ENCODE measurements at places on chromosomes 7 and 10.
A peak's percentile ranks its signal among the peaks of the same experiment; 100 is the strongest.

DNA sequence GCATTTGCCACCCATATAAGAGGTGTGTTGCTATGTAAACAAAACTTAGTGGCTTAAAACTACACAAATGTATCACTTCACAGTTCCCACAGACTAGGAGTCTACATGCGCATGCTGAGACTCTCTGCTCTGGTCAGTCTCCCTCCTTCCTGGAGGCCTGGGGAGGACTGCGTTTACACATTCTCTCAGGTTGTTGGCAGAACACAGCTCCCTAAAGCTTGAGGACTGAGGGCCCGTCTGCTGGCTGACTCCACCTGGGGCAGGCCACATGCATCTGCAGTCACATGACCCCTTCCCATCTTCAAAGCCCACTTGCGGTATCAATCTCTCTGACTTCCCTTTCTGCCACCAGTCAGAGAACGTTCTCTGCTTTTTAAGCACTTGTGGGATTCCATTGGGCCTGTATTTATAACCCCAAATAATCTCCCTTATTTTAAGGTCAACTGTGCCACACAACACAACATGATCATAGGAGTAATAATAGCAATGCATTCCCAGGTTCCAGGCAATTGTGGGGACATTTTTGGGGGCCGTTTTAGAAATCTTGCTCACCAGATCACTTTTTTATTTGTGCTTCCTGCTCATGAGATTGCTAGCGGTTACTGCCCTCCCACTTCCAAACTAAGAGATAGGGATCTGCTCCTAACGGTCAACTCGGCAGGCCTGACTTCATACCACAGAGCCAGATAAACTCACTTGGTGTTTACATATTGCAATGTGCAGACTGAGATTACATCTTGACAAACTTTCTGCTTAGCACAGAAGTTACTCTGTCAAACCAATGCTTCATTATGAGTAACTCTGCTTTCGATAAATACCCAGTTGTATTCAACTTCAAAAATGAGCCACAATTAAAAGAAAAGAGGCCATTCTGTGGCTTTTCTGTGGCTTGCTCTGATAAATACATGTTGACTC lies 96.3 kb downstream of the ALOX5 start:
- DNase-seq, result peak; percentile 19

- no peak for DNase-seq
Measured at GRCh38 chr10:89309156-89310055, 7.6 kb downstream of the IFIT2 start.

DNA sequence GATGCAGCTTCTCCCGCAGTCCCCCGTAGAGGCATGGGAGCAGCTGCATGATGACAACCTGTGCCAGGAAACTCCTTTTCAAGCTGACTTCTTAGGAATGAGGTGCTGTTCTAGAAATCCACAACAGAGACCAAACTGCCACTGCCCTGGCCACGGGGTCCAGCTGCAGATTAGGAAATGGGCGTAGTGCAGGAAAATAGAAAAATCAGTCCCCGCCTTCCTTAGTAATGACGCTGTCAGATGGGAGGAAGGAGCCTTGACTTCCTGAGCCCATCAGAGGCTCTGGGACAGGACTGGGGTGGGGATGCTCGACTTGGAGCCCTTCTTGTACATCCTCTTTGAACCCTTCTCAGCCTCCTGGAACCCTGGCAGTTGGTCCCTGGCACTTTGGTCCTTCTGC lies 227.8 kb upstream of the GRB10 start:
- no peak for DNase-seq

- DNase-seq, result no peak
Measured at GRCh38 chr7:107563081-107563774, 492 bp downstream of the COG5 start.

- DNase-seq, result no peak
Measured at GRCh38 chr10:46522295-46523118, 34.0 kb downstream of the GPRIN2 start.

GRCh38 chr7:121520911-121521310 lies 124.8 kb upstream of the FAM3C start:
- DNase-seq, result no peak

- DNase-seq, result no peak
Measured at GRCh38 chr7:1696671-1697498, 26.8 kb downstream of the ELFN1 start.

DNA sequence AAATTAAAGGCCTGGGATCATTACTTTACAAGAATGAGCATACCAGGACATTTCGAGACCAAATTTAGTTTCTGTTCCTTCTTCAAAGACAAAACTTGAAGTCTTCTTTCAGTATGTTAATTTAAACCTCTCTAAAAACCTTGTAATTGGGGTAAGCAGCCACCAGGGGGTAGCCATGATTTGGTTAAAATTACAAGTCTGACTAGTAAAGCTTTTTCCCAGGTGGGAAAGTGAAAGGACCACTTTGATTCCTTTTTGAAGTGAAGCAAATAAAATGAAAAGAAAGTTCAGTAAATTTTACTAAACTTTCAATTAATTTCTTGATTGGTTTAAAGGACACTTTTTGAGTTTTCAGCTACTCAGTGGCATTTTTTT lies 294.3 kb downstream of the BBS9 start:
- no peak for DNase-seq

- no peak for DNase-seq
Measured at GRCh38 chr7:17802056-17802455, 138.2 kb downstream of the SNX13 start.

GRCh38 chr7:36686499-36686898 lies 37.8 kb downstream of the AOAH start:
- no peak for DNase-seq

DNA sequence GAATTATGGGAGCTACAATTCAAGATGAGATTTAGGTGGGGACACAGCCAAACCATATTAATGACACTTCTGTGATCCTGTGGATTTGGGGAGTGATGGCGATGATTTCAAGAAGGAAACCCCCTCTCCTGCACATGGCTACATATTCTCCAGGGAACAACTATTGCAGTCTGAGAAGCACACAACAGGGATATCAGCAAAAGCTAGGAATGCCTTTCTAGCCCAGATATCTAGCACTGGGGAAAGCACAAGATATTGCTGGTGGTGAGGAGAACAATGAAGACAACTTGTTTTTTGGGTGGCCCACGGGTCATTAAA lies 24.3 kb downstream of the EPDR1 start:
- DNase-seq, result no peak

DNA sequence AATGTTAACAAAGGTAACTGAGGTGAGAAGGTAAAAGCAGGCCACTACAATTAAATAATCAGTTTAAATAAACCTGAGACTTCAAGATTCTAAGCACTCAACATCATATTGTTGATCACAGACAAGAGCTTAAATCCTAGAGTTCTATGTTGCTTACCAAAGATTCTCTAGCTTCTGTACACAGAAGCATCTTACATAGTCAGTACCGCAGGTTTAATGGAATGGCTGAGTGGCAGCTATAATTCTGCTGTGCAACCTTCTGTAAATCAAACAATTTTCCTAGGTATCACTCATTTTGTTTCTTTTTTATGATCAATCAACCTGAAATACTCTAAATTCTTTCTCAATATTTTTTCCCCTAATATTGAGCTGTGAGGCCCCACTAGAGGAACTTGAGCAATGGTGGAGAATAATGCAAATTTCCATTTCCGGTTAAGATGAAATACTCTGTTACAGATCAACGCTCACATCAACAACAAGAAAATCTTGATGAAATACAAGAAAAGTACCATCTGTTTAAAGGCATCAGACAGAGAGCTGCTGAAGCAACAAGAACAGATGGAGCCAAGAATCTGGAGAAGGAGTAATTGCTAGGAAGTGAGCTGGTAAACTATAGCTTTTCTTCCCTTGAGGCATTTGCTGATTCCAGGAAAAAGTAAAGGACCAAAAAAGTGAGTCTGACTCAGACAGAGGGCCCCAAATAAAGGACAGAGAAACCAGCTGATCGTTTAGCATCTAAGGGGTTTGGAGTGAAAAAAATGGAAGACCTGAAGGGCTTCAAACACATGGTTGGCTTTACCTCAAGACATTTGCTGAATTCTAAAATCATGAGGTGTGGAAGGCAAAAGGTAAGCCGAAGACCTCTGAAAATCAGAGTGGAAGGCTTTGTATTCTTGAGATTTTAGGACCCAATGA lies 22.6 kb downstream of the PNPLA8 start:
- DNase-seq, result no peak

GRCh38 chr7:2567679-2568278 lies 9.0 kb downstream of the IQCE start:
- peak; percentile 66 for DNase-seq

GRCh38 chr7:8773518-8773917 lies 340.1 kb downstream of the NXPH1 start:
- DNase-seq, result no peak

DNA sequence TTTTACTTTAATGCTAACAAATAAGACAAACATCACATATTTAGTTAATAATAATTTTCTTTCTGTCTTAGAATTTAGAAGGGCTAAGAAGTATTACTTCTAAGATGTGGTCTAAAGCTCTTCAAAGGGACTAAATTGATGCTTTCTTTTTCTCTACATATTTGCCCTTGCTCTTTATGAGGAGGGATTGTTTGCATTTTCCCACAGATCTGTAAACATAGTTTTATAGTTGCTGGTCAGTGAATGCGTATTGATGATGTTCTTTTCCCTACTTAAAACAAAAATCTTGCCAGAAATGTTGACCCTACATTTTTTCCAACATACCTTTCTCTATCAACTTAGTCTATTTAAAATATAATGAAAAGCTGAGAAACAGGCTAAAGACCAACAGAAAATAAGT lies 372.4 kb upstream of the LRGUK start:
- DNase-seq, result no peak

- DNase-seq, result no peak
Measured at GRCh38 chr7:100515072-100515532, 23.9 kb upstream of the AGFG2 start.

GRCh38 chr7:33452805-33453502 lies 323.6 kb downstream of the BBS9 start:
- no peak for DNase-seq

GRCh38 chr10:76769582-76769981 lies 868.0 kb downstream of the KCNMA1 start:
- no peak for DNase-seq

DNA sequence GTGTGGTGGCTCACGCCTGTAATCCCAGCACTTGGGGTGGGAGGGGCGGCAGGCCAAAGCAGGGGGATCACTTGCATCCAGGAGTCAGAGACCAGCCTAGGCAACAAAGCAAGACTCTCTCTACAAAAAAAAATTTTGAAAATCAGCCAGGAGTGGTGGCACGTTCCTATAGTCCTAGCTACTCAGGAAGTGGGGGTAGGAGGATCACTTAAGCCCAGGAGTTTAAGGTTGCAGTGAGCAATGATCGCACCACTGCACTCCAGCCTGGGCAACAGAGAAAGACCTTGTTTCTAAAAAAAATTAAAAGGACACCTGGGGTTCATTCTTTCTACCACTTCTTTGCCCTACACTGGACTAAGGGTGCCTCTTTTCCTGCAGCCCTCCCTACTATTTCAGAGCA lies 15.1 kb downstream of the WAPL start:
- DNase-seq, result no peak

GRCh38 chr10:96678725-96679124 lies 41.6 kb downstream of the PIK3AP1 start:
- no peak for DNase-seq

DNA sequence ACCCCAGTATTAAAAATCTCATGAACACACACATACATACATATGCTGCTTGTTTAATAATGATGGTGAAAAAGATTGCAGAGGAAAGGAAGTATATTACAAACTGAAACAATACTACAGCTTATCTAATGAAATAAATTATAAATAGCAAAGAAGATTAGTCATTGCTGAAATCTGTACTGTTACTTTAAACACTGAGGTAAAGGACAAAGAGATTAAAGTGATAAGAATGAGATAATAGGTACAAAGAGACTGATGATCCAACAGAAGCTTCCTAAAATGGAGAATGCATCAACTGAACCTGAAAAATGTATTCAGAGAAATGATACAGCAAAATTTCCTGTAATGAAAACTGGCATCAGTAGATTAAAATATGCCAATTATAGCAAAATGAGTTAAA lies 91.5 kb upstream of the KCND2 start:
- DNase-seq, result no peak

- DNase-seq, result no peak
Measured at GRCh38 chr10:109835257-109835656, 88.1 kb downstream of the XPNPEP1 start.

- DNase-seq, result no peak
Measured at GRCh38 chr7:149859369-149859768, 14.4 kb upstream of the ATP6V0E2 start.

- DNase-seq, result no peak
Measured at GRCh38 chr7:113294750-113295149, 176.4 kb upstream of the SMIM30 start.

GRCh38 chr7:127886248-127886647 lies 145.0 kb downstream of the LRRC4 start:
- DNase-seq, result no peak

DNA sequence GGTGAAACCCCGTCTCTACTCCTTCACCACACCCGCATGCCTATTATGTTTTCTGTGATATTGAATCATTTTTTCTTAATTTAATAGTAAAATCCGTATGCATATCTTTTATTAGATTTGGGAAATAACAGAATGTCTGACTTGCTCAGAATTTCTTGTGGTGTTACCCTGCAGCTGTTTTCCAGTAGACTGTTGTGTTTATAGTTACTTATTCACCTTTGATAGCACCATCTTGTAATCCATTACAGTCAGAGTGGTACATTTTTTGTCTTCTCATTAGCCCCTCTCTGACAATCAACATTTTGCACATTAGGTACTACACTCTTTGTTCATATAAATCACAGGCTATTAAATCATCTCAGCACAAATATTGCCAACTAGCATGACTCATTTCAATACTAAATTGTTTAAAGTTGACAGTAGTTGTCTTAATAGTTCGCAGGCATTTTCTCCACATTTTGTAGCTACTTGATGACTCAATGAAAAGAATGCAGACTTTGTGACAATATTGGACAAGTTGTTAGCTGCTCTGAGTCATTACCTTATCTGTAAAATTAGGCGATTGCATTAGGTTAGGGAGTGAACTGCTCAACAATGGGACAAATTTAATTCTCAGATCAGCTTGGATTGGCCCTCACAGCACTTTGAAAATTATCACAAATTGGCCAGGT lies 17.8 kb upstream of the SLC16A12 start:
- DNase-seq, result no peak

DNA sequence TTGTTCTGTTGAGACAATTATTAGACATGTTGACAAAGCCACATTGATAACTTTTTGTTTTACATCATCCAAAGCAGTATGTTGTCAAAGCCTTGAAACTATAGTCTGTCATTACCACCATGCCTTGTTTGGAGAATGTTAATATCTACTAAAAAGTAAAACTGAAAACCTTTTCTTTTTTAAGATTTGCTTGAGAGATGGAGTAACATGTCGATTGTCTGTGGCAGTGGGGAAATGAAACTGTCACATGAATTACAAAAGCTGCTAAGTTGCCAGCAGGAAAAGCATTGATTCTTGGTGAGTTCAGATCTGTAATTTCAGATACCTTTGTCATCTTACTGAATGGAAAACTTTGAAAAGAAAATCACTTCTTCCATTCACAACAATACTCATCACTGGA lies 69.1 kb downstream of the TFPI2 start:
- no peak for DNase-seq

DNA sequence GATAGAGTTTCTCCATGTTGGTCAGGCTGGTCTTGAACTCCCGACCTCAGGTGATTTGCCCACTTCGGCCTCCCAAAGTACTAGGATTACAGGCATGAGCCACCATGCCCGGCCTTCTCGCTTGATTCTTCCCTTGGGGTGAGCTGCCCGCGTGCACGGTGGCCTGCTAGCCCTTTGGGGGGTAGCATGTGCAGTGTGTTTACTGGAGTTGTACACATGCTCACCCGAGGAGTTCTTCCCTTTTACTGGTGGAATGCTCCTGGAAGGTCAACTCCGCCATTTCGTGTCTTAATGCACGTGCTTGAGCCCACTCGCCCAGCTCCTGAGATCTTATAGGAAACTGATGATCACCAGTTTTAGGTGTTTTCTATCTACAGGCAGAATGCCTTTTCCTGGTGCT lies 17.0 kb upstream of the ADAMTS14 start:
- DNase-seq, result no peak
